Dermis blood vessel endothelial cell (primary cell): ENCODE measurements at places on chromosomes 12 and 14. TPM values are rescaled to one million over a fixed set of nuclear protein-coding genes. Genes with fewer than 3 reads are reported as not detected.

The CLEC4D gene
- total RNA-seq = not detected in 2 replicates

The ATG101 gene
- total RNA-seq = 55.1 and 79.6 TPM in 2 replicates

The MUCL1 gene
- total RNA-seq = not detected in 2 replicates

The PTPRQ gene
- total RNA-seq = under 0.01 TPM in 1 of 2 replicates, not detected in the other

The PPP1R1A gene
- total RNA-seq = 0.17 TPM in 1 of 2 replicates, not detected in the other

The MDGA2 gene
- total RNA-seq = not detected in 2 replicates

The DACT1 gene
- 0.05 and 0.34 TPM in 2 replicates for total RNA-seq

The PIWIL1 gene
- total RNA-seq = not detected in 2 replicates

The LAG3 gene
- under 0.01 and 0.05 TPM in 2 replicates for total RNA-seq

The SRGAP1 gene
- 2.9 and 12.9 TPM in 2 replicates for total RNA-seq

The CLEC9A gene
- total RNA-seq = not detected in 2 replicates

The OTUB2 gene
- total RNA-seq = 0.68 and 0.84 TPM in 2 replicates

The FOXJ2 gene
- total RNA-seq = 4.9 and 7.4 TPM in 2 replicates

The KLRC2 gene
- total RNA-seq = not detected in 2 replicates

The GNPNAT1 gene
- 23.8 and 33.8 TPM in 2 replicates for total RNA-seq

The INHBC gene
- total RNA-seq = not detected in 2 replicates

The KRT83 gene
- total RNA-seq = not detected in 2 replicates

The CLECL1 gene
- not detected in 2 replicates for total RNA-seq

The PTPRB gene
- 135 and 169 TPM in 2 replicates for total RNA-seq

The C12orf57 gene
- 73.7 and 177 TPM in 2 replicates for total RNA-seq

The GPR65 gene
- 0.05 TPM in 1 of 2 replicates, not detected in the other for total RNA-seq

The GDF11 gene
- 1.4 and 5.9 TPM in 2 replicates for total RNA-seq

The AQP6 gene
- total RNA-seq = 0.05 TPM in 1 of 2 replicates, not detected in the other

The RPAP3 gene
- total RNA-seq = 11.6 and 21.4 TPM in 2 replicates

The YLPM1 gene
- total RNA-seq = 32.3 and 45.9 TPM in 2 replicates

The PROX2 gene
- not detected in 2 replicates for total RNA-seq

The KRT6B gene
- total RNA-seq = 0.05 and 0.34 TPM in 2 replicates

The CD9 gene
- total RNA-seq = 517 and 1,153 TPM in 2 replicates

The HOXC5 gene
- total RNA-seq = not detected in 2 replicates

The ARMH4 gene
- total RNA-seq = 1.5 and 2.0 TPM in 2 replicates

The LHX5 gene
- 0.05 TPM in 1 of 2 replicates, not detected in the other for total RNA-seq

The DEPDC4 gene
- total RNA-seq = 0.17 and 0.33 TPM in 2 replicates

The AKT1 gene
- total RNA-seq = 163 and 236 TPM in 2 replicates

The C12orf75 gene
- total RNA-seq = 15.1 and 23.3 TPM in 2 replicates

The PRIMA1 gene
- total RNA-seq = not detected in 2 replicates

The OR6C2 gene
- total RNA-seq = not detected in 2 replicates

The OR6S1 gene
- total RNA-seq = not detected in 2 replicates

The TTC8 gene
- total RNA-seq = 13.3 and 18.2 TPM in 2 replicates

The PPFIA2 gene
- not detected in 2 replicates for total RNA-seq

The RIMBP2 gene
- not detected in 2 replicates for total RNA-seq

The NRXN3 gene
- total RNA-seq = under 0.01 and 0.05 TPM in 2 replicates

The TAS2R7 gene
- not detected in 2 replicates for total RNA-seq

The CLEC4C gene
- not detected in 2 replicates for total RNA-seq

The TAS2R42 gene
- not detected in 2 replicates for total RNA-seq

The TAS2R20 gene
- 2.2 and 3.6 TPM in 2 replicates for total RNA-seq

The CYP46A1 gene
- under 0.01 and 0.14 TPM in 2 replicates for total RNA-seq

The CDKL1 gene
- total RNA-seq = 15.0 and 43.6 TPM in 2 replicates

The FGF6 gene
- total RNA-seq = not detected in 2 replicates

The B4GALNT3 gene
- total RNA-seq = 0.05 TPM in 1 of 2 replicates, not detected in the other

The C3AR1 gene
- total RNA-seq = 0.09 TPM in 1 of 2 replicates, not detected in the other

The NGB gene
- 0.05 TPM in 1 of 2 replicates, not detected in the other for total RNA-seq

The PLEKHD1 gene
- under 0.01 TPM in 1 of 2 replicates, not detected in the other for total RNA-seq

The VIPAS39 gene
- 34.1 and 38.1 TPM in 2 replicates for total RNA-seq

The SOAT2 gene
- not detected in 2 replicates for total RNA-seq

The NTS gene
- total RNA-seq = 6.1 and 18.3 TPM in 2 replicates

The DENND5B gene
- 12.1 and 19.3 TPM in 2 replicates for total RNA-seq

The FLRT2 gene
- total RNA-seq = 213 and 216 TPM in 2 replicates

The DAO gene
- under 0.01 TPM in 1 of 2 replicates, not detected in the other for total RNA-seq

The ANG gene
- 6.3 and 6.4 TPM in 2 replicates for total RNA-seq
